AG08396 (cell line): ENCODE measurements at places on chromosomes 7 and 10.

DNA sequence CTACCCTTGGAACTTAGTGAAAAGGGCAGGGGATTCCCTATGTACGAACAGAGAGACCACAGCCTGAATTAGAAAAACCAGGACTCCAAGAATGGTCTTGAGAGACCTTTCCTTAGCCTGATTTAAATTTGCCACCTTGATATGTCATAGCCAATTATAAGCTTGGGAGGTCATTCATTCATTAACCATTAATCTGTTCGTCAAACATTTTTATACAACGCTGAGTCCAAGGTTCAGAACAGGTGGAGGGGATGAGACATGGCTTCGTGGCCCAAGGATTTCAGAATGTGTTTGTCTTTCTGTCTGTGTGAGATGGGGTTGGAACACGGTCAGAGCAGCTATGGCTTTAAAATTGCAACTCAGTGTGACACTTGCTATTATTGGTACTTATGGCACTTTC is 158.0 kb downstream of the PAXIP1 start:
- DNase-seq, result no peak

DNA sequence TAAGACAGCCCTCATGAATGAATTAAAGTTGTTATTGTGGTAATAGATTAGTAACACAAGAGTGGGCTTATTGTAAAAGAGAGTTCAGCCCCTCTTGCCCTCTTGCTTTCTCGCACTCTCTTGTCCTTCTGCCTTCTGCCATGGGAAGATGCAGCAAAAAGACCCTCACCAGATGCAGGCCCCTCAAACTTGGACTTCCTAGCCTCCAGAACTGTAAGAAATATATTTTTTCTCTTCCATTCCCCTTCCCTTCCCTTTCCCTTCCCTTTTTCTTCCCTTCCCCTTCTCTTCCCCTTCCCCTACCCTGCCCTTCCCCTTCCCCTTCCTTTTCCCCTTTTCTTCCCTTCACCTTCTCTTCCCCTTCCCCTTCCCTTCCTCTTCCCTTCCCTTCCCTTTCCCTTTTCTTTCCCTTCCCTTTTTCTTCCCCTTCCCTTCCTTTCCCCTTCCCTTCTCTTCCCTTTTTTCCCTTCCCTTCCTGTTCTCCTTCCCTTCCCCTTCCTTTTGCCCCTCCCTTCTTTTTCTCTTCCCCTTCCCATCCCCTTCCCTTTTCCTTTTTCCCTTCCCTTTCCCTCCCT is 55.6 kb upstream of the TMEM248 start:
- DNase-seq, result no peak

DNA sequence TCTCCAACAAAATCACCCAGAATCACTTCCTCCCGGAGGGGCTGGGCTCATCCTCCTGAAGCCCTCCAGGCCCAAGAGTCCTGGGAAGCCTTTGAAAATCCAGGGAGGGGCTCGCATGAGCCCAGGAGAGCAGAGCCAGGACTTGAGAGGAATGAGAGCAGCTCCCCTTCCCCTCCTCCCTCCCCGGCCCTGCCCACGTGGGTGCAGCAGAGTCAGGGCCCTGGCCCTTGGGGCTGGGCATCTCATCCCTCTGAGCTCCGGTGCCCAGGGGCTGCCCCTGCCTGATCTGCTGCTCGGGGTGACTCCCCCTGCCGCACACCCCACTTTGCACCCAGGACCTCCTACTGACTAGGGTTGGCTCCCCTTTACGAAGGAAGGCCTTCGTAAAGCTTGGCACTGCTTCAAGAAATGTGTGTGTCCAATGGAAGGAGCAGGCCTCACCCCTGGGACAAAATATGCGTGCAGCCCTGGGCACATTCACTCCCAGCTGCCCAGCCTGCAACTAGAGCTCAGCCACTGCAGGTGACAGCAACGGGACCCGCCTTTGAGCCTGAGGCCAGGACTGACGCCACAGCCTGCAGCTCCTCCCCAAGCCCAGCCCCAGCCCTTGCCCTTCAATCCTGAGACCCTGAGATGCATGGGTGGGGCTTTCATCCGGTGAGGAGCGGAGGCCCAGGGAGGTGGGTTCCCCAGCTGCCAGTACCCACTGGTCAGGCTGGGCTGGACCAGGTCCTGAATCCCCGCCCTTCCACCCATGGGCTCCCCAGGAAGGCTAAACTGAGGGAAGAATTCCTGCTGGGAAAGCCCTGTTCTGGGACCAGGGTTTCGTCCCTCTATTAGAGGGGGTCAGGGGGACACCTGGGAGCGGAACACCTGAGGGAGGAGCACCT is 21.8 kb downstream of the PWWP2B start:
- DNase-seq, result no peak

- DNase-seq, result no peak
Observed at GRCh38 chr10:49505076-49505475, 33.8 kb downstream of the ERCC6 start.

DNA sequence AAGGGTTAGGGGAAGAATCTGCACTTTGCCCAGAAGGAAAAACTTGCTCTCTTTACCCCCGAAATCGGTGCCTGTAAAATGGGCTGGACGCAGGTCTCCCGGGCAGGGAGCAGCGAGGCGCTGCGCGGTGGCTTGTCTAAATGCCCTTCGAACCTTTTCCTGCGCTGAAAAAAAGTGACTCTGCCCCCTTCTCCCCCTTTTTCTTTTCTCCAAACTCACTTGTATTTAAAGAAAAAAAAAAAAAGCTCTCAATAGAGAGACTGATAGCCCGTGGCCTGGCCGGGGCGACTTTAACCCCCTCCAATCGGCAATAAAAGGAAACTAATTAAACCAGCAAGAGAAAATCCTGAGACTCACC is 286 bp downstream of the SP8 start:
- DNase-seq, result no peak

DNA sequence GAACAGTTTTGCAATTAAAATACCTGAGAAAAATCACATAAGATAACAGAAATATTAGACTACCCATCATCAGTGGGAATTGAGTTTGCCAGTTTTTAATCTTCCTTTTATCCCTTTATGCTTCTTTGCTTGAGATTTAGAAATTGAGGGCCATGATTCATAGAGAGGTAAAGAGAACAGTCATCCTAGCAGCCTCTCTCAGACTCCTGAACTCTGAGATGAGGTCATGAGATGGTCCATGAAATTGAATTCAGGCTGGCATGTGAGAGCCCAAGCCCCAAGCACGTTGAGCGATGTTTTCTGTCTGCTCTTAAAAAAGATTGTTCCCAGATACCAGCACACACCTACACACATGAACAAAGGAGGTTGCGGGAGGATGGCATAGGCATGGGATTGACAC is 91.1 kb downstream of the CREB5 start:
- no peak for DNase-seq

- no peak for DNase-seq
Observed at GRCh38 chr10:47182934-47183703, 116.9 kb upstream of the GDF10 start.

DNA sequence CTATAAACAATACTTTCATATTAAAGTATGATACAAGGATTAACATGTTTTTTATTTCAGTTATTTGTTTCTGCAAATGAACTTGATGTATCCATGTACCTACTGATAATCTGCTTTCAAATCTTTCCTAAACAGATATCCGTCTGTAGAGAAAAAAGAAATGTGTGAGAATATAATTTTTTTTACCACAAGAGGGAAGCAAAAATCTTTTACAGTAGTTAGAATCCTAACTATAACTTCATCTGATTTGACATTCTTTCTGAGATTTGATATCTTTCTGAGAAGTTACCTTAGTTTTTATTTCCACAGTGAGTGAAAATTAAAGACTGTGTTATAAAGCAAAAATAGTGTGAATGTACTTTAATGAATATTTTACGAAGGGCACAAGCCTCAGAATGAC is 203.9 kb upstream of the PCLO start:
- DNase-seq, result no peak

GRCh38 chr7:96135241-96135640 is 186.7 kb downstream of the SLC25A13 start:
- no peak for DNase-seq

- DNase-seq, result peak; percentile 48
Observed at GRCh38 chr10:44715136-44715535, 196.0 kb upstream of the TMEM72 start.

DNA sequence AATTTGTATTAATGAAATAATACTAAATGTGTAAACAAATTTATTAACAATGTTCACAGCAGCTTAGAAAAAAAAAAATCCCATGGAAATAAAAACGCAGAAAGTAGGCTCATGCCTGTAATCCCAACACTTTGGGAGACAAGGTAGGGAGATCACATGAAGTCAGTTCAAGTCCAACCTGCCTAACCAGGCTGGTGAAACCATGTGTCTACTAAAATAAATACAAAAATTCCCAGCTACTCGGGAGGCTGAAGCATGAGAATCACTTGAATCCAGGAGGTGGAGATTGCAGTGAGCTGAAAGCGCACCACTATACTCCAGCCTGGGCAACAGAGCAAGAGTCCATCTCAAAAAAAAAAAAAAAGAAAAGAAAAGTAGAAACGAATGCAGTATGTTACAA is 36.2 kb downstream of the LARP4B start:
- DNase-seq, result no peak

- DNase-seq, result no peak
Observed at GRCh38 chr10:70889291-70889690, 926 bp upstream of the PCBD1 start.

DNA sequence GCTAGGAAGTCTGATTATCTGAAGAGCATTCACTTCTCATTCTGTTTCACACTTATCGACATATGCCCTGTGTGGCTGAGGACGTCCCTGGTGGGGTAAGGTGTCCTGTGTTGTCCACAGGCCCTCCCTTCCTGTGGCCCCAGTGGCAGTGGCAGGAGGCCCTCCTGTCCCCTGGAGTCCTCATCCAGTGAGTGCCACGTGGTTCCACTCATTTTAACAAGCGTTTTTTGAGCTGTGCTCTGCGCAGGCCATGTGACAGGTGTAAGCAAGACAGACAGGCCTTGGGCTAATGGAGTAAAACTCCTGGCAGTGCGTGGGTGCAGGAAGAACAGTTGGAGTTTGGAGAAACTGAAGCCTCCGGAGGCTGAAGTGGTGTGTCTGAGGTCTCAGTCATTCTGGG is 39.3 kb upstream of the PPIF start:
- DNase-seq, result no peak

- peak; percentile 29 for DNase-seq
Observed at GRCh38 chr7:134827889-134828288, 48.5 kb downstream of the CALD1 start.

DNA sequence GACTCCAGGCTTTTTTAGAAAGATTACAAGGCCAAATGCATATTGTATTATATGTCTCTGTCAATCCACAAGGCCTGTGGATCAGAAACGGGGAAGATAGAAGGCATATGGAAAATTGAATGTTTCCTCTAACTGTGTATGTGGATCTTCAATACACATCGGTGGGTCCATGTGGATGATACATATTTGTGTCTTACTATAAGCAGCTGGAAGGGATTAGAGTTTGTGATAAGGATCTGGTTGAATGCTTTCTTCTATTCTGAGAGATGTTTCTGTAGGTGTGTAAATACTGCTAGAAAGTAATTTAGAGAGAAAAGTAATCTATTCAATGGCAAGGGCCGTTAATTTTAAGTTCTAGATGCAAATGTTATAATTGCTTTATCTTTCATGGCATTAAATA is 137.8 kb upstream of the AKR1E2 start:
- DNase-seq, result no peak

GRCh38 chr10:19097151-19097550 is 48.5 kb downstream of the MALRD1 start:
- no peak for DNase-seq

DNA sequence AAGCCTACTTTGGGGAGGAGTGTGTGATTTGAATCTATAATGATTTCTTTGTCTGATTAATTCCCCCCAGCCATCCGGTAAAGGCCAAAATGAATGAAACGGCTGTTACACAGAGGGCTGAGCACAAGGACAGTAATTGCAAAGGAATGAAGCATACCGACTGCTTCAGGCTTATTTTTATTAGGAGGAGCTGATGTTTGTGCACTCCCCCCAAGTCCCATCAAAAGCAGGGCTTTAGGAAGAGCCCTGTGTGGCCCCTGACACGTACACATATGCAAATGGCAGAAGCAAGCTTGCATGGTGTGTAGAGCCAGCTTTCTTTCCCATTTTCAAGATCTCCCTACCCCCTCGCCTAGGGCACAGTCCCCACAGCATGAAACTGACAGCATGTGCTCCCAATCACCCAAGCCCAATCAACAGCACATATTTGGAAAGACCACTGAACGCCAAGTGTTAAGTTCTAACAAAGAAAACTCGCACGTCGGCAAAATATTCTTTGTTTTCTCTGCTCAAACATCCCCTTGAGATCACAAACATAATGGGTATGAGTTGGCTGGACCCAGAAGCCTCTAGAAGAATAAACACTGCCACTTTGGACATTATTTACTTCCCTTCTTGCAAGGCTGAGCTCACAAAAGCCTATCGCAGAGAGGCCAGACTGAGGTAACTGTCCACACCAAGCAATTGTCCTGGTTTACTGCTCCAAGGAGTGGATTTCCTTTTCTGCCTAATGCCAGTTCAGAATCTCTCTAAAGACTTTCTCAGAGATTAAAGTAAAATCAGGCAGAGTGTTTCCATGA is 143.0 kb downstream of the CUBN start:
- peak; percentile 43 for DNase-seq

DNA sequence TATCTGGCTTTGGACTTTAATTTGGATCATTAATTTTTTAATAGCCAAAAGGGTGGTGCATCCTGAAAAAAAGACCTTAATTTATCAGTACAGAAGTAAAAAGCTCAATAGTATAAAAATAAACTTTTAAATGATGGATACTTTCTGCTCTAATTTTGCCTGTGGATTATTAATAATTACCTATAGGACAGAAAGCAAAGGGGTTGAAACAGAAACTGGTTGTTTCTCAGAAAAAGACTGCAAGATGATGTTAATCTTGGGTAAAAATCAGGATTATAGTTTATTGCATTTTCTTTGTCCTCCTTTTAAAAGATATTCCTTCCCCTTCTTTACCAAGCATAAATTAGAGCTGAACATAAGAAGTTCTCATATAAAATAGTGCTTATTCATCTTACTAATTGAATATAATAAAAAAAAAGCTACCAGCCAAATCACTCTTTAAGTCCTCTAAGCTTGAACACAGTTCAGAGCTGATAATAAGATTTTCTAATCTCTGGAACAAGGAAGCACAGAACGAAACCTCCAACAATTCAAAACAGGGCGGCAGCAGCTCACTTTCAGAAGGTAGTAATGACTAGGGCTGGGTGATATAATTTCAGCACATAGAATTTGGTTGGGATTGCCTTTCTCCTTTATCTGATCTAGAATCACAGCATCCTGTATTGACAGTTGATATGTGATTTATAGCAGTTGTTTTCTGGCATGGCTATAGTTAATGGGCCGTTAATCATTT is 8.1 kb upstream of the GPR85 start:
- no peak for DNase-seq

DNA sequence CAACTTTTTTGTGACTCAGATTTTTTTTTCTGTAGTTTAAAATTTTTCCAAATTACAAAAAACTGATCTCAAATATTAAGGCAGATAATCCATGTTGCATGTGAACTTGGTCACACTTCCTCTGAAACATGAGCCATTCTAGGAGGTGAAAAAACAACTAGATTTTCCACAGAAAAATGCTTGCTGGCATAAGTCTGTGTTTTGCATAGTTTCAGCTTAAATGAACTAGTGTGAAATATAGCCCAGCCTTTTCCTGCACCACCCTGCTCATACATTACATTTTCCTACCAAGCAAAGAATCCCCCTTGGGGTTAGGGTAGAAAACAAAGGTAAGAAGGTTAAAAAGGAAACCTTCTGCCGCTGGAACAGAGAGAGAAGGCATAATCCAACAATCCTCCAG is 48.2 kb downstream of the SLC25A13 start:
- DNase-seq, result no peak
